ENCODE measurements at places on chromosomes 12 and 14. TPM values are rescaled to one million over a fixed set of nuclear protein-coding genes. Genes with fewer than 3 reads are reported as not detected.

SELPLG gene
- 0.51 TPM for total RNA-seq

LRRK2 gene
- total RNA-seq = 10.8 TPM

INTS13 gene
- total RNA-seq = 33.0 TPM

RNASE4 gene
- total RNA-seq = 20.0 TPM

All from fibroblast of lung (primary cell).